ENCODE measurements at places on chromosomes 1 and 21.

GRCh38 chr1:84083307-84083706, 60.8 kb upstream of the PRKACB start:
- H3K27me3 ChIP-seq: no peaks in the 10 kb centered on the region
- H3K4me3 ChIP-seq: no peak overlapping the region
- no peaks in the 10 kb centered on the region for H3K4me1 ChIP-seq
- H3K36me3 ChIP-seq: no peaks in the 10 kb centered on the region

GRCh38 chr1:4421986-4422385, 232.4 kb upstream of the AJAP1 start:
- H3K36me3 ChIP-seq: no peaks in the 10 kb centered on the region
- H3K27me3 ChIP-seq: no peaks in the 10 kb centered on the region
- no peak overlapping the region for H3K27ac ChIP-seq
- no peak for DNase-seq
- H3K4me3 ChIP-seq: no peak overlapping the region

DNA sequence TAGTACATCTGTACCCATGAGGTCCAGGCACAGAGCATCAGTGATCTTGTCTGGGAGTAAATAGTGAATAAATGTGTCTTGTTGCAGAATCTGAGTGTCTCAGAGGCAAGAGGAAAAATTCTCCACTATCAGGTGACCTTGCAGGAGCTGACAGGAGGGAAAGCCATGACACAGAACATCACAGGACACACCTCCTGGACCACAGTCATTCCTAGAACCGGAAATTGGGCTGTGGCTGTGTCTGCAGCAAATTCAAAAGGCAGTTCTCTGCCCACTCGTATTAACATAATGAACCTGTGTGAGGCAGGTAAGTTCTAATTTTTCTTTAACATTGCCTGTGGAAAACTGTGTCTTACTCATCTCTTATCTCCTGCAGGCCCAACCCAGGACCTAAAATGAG, 43.1 kb downstream of the IL12RB2 start:
- H3K27ac ChIP-seq: no peak overlapping the region
- H3K4me1 ChIP-seq: no peaks in the 10 kb centered on the region
- no peaks in the 10 kb centered on the region for H3K27me3 ChIP-seq
- no peak overlapping the region for H3K4me3 ChIP-seq
- no peak for DNase-seq
- H3K36me3 ChIP-seq: no peaks in the 10 kb centered on the region

DNA sequence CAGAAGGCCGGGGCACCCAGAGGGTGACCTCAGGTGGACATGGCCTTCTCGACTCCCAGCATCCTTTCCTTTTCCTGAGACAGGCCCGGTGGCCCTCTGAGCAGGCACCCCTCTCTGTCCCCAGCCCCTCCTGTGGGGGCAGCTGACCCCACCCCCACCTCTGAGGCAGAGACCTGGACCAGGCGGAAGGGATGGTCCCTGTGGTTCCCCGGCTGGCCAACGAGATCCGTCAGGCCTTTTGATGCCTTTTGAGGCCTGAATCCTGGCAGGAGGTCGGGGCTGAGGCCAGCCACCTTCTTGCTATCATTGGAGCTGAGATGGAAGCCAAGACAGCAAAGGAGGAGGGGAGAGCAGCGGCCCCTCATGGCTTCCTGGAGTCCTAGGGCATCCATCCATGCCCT, 50.2 kb upstream of the ACTRT2 start:
- H3K27ac ChIP-seq: no peak overlapping the region
- no peaks in the 10 kb centered on the region for H3K36me3 ChIP-seq
- no peak for DNase-seq
- peaks cover 11% of the 10 kb centered on the region for H3K4me1 ChIP-seq
- H3K27me3 ChIP-seq: peaks cover 16% of the 10 kb centered on the region

- no peak overlapping the region for H3K27ac ChIP-seq
- no peaks in the 10 kb centered on the region for H3K27me3 ChIP-seq
- H3K36me3 ChIP-seq: no peaks in the 10 kb centered on the region
- peaks cover 8% of the 10 kb centered on the region for H3K4me1 ChIP-seq
- no peak overlapping the region for H3K4me3 ChIP-seq
Measured at GRCh38 chr1:165369255-165369848, 12.8 kb upstream of the LMX1A start.

DNA sequence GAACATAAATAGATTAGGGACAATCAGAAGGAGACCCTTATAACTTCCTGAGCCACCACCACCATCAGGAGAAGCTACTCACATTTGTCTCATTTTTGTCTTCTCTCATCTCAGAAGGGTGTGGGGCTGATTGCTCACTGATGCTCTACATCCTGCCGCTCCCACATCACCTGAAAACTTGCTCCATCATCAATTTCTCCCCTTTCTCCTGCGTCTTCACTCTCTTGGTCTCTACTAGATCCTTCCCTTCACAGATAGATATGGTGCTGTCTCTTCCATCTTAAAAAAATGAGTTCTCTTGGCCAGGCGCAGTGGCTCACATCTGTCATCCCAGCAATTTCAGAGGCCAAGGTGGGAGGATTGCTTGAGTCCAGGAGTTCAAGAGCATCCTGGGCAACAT, 38.4 kb downstream of the C1orf216 start:
- no peaks in the 10 kb centered on the region for H3K36me3 ChIP-seq
- H3K4me3 ChIP-seq: no peak overlapping the region
- H3K27ac ChIP-seq: no peak overlapping the region
- no peaks in the 10 kb centered on the region for H3K27me3 ChIP-seq
- DNase-seq: no peak

GRCh38 chr1:60949154-60949825, 133.1 kb upstream of the NFIA start:
- no peaks in the 10 kb centered on the region for H3K36me3 ChIP-seq
- no peak for DNase-seq
- peaks cover 4% of the 10 kb centered on the region for H3K27me3 ChIP-seq
- no peak overlapping the region for H3K4me3 ChIP-seq
- H3K4me1 ChIP-seq: no peaks in the 10 kb centered on the region
- H3K27ac ChIP-seq: no peak overlapping the region

GRCh38 chr1:216448011-216448510, 24.8 kb upstream of the USH2A start:
- no peak overlapping the region for H3K27ac ChIP-seq
- H3K36me3 ChIP-seq: no peaks in the 10 kb centered on the region
- H3K4me1 ChIP-seq: no peaks in the 10 kb centered on the region
- no peak overlapping the region for H3K4me3 ChIP-seq

- H3K27ac ChIP-seq: no peak overlapping the region
- H3K36me3 ChIP-seq: no peaks in the 10 kb centered on the region
- H3K4me1 ChIP-seq: no peaks in the 10 kb centered on the region
Measured at GRCh38 chr1:191851799-191852595, 306.3 kb upstream of the RGS18 start.

DNA sequence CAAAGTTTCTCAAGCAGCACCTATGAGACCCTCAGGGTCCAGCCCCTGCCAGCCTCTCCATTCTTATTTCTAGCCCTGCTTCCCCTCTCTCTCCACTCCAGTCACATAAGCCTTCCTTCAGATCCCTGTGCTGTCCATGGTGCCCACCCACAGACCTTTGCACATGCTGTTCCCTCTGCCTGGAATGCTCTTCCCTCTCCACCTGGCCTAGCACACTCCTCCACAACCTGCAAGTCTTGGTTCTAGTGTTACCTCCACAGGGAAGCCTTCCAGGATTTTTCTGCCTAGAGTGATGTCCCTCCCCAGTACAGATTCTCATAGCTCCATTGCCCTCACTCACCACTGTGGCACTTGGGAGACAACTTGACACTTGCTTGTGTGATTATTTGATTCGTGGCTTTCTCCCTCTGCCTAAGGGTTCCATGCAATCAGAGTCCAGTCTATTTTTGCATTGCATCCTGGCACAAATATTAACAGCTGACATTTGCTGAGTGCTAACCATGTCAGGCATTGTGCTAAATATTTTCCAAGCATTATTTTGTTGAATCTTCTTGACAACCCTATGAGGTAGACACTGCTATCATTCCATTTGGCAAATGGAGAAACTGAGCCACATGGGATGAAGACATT, 127.3 kb downstream of the SYF2 start:
- no peaks in the 10 kb centered on the region for H3K36me3 ChIP-seq
- H3K27me3 ChIP-seq: no peaks in the 10 kb centered on the region
- no peak overlapping the region for H3K4me3 ChIP-seq
- no peaks in the 10 kb centered on the region for H3K4me1 ChIP-seq
- no peak for DNase-seq

GRCh38 chr1:11967028-11967547, 13.2 kb upstream of the MFN2 start:
- H3K27ac ChIP-seq: no peak overlapping the region
- H3K4me3 ChIP-seq: no peak overlapping the region
- H3K4me1 ChIP-seq: no peaks in the 10 kb centered on the region
- H3K36me3 ChIP-seq: peaks cover 82% of the 10 kb centered on the region
- no peak for DNase-seq
- no peaks in the 10 kb centered on the region for H3K27me3 ChIP-seq

GRCh38 chr1:200875416-200875815, 2.6 kb downstream of the GPR25 start:
- DNase-seq: no peak
- no peak overlapping the region for H3K4me3 ChIP-seq
- H3K27me3 ChIP-seq: peaks cover 52% of the 10 kb centered on the region
- no peak overlapping the region for H3K27ac ChIP-seq
- H3K36me3 ChIP-seq: no peaks in the 10 kb centered on the region
- no peaks in the 10 kb centered on the region for H3K4me1 ChIP-seq

DNA sequence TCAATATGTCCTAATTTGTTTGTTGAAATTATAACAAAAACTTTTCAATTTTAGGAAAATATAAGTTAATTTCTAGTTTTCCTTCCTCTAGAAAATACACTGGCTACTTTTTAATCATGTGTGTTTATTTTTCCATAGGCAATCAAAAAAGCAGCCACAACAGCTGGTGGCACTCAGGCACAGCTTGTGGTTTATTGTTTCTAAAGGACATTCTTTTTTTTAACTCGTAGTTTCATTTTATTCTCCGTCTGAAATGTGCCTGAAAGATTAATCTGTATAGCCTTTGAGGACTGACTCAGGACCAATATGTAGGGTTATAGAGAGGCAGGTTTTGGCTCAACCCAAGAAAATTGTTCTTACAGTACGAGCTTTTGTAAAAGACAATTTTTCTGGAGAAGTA, 20.7 kb upstream of the STX12 start:
- no peak overlapping the region for H3K27ac ChIP-seq
- H3K27me3 ChIP-seq: no peaks in the 10 kb centered on the region
- peaks cover 93% of the 10 kb centered on the region for H3K36me3 ChIP-seq
- no peak for DNase-seq
- no peak overlapping the region for H3K4me3 ChIP-seq
- H3K4me1 ChIP-seq: no peaks in the 10 kb centered on the region

GRCh38 chr1:173100476-173101107, 49.9 kb upstream of the TNFSF18 start:
- no peaks in the 10 kb centered on the region for H3K36me3 ChIP-seq
- H3K4me3 ChIP-seq: no peak overlapping the region
- H3K27me3 ChIP-seq: no peaks in the 10 kb centered on the region
- no peak overlapping the region for H3K27ac ChIP-seq
- H3K4me1 ChIP-seq: no peaks in the 10 kb centered on the region

DNA sequence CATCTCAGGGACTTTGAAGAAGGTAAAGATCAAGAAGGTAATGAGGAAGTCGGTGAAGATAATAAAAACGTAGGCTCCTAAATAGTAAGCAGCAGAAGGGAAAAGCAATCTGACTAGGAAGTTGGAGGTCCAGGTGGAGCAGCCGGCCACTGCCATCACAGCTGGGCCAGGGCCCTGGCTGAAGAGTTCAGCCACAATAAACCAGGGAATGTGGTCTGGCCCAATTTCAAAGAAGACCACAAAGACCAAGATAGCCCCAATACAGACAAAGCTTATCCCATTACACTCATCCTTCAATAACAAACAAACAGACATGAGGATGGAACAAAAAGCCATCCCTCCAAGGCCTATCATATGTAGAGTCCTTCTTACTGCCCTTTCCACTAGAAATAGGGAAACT, 18.4 kb upstream of the JAK1 start:
- peaks cover 11% of the 10 kb centered on the region for H3K4me1 ChIP-seq
- no peak for DNase-seq
- H3K4me3 ChIP-seq: no peak overlapping the region
- H3K36me3 ChIP-seq: peaks cover 4% of the 10 kb centered on the region
- no peaks in the 10 kb centered on the region for H3K27me3 ChIP-seq

GRCh38 chr1:21822349-21822748, 10.3 kb downstream of the LDLRAD2 start:
- H3K27me3 ChIP-seq: no peaks in the 10 kb centered on the region
- no peak overlapping the region for H3K27ac ChIP-seq
- no peaks in the 10 kb centered on the region for H3K4me1 ChIP-seq
